ENCODE measurements at places on chromosomes 5 and 9.

DNA sequence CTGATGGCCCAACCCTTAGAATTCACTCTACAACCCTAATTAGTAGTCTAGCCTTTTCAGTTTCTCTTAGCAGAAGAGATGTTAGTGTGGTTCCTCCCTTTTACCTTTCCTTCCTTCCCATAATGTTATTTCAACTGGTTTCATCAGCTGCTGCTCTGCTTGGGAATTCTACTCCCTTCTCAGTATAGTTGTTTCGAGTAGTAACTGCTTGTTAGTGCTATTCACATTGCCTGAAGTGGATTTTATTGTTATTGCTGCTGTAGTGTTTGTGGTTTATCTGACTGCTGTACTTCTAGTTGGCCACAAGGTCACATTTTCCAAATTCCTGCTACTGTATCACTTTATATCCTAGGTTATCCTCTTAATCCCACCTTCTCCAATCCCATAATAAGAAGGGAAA is 29.7 kb downstream of the SMIM15 start:
- no peak for DNase-seq

GRCh38 chr5:39158127-39158593 is 61.2 kb downstream of the FYB1 start:
- DNase-seq, result no peak

DNA sequence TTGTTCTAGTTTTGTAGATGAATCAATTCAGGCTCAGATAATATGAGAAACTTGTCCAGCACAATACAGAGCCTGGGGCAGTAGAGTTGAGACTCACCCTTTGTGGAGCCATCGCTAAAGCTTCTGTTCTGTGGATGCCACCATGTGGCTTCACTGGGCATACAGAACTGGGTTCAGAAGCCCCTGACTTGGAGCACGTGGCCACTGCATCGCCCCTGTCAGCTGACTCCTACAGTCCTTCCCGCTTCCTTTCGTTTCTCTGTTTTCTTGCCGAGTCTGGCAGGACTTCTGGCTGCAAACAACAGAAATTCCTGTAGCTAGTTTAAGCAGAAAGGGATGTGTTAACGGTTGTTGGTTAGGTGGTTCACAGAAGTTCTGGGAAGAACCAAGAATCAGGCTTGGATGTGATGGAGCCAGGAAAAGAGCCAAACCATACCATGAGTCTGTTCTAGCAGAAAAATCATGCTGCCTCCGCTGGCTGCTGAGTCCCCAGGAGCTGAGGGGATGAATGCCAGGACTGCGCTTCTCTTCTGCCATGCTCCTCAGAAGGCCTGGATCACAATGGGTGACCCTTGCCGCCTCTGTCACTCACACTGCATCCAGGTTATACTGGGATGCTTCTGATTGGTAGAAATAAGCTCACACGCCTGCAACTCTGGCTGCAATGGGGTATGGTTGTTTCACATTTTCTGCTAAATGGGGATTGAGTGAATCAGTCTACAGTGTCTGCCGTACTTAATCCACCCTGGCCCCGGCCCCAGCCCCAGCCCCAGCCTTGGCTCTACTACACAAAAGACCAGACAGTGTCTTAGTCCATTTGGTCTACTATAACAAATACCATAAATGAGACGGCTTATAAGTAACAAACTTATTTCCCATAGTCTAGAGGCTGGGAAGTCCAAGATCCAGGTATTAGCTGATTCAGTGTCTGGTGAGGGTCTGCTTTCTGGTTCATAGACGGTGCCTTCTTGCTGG is 262.5 kb downstream of the GOLPH3 start:
- no peak for DNase-seq

GRCh38 chr5:180313677-180314505 is 22.0 kb upstream of the MAPK9 start:
- no peak for DNase-seq
